GM12891 (cell line): ENCODE measurements at places on chromosomes 11 and 22.

GRCh38 chr11:123392844-123393243 is 37.2 kb upstream of the GRAMD1B start:
- no peak for DNase-seq

GRCh38 chr11:124760806-124761205 is 1.3 kb downstream of the ESAM start:
- DNase-seq: no peak

GRCh38 chr11:96595011-96595410 is 205.2 kb downstream of the JRKL start:
- no peak for DNase-seq

DNA sequence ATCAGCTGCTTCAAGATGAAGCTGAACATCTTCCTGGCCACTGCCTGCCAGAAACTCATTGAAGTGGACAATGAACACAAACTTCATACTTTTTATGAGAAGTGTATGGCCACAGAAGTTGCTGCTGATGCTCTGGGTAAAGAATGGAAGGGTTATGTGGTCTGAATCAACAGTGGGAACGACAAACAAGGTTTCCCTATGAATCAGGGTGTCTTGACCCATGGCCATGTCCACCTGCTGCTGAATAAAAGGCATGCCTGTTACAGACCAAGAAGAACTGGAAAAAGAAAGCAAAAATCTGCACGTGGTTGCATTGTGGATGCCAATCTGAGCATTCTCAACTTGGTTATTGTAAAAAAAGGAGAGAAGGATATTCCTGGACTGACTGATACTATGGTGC is 22.2 kb upstream of the BIRC3 start:
- DNase-seq: no peak

- DNase-seq: no peak
Measured at GRCh38 chr11:73894725-73895335, 18.0 kb downstream of the PAAF1 start.

GRCh38 chr11:37942081-37942480 is 1344.0 kb upstream of the RAG2 start:
- DNase-seq: no peak

- DNase-seq: peak; percentile 89
Measured at GRCh38 chr11:75562048-75562835, at the start of gene SERPINH1. Gene SERPINH1, plus strand, starts transcription at chr11:75562253. Its CDS starts 4,097 bp downstream, at chr11:75566350.

DNA sequence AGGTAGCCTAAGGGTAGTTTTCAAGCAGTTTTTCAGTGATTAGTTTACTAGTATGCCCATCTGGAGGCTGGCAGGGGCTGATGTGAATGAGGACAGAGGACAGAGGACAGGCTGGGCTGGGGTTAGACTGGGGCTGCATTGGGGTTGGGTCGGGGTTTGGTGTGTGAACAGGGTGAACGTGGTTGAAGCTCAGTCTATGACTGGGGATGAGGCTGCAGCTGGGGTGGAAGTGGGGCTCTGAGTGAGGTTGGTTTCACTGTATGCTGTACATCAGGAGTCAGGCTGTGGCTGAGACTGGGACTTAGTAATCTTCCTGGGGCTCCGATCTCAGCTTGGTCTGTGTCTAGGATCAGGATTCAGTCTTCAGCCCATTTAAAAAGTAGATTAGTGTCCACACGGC is 451 bp downstream of the OR51E1 start:
- DNase-seq: no peak

GRCh38 chr22:46113910-46114517 is 36.3 kb upstream of the PPARA start:
- no peak for DNase-seq

DNA sequence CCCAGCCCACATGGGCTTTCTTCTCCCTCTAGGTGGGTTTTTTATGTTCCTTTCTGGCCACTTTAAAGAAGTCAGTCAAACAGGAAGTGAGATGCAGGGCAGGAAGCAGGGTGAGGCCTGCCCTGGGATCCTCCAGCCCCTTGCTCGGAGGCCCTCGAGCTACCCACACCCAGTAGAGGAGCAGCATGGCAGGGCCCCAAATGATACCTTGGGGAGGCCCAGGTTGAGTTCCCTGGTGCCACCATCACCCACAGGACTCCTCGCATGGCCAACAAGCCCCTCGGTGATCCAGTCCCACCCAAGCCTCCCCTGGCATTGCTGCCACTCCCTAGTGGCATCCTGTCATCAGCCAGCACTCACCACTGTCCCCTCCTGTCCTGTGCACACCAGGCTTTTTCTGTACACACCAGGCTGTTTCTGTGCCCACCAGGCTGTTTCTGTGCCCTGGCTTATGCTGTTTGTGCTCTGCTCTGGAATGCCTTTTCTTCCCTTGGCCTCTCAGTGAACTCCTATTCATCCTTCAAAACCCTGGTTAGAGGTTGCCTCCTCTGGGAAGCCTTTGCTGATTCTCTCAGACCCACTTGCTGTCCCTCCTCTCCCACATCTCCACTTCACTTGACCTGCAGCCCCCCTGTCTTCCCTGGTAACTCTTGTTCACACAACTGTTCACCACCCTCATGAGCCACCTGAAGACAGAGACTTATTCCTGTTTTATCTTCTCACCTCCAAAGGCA is 3.1 kb upstream of the PTGDR2 start:
- no peak for DNase-seq

- no peak for DNase-seq
Measured at GRCh38 chr11:114166897-114167323, 107.4 kb downstream of the ZBTB16 start.

DNA sequence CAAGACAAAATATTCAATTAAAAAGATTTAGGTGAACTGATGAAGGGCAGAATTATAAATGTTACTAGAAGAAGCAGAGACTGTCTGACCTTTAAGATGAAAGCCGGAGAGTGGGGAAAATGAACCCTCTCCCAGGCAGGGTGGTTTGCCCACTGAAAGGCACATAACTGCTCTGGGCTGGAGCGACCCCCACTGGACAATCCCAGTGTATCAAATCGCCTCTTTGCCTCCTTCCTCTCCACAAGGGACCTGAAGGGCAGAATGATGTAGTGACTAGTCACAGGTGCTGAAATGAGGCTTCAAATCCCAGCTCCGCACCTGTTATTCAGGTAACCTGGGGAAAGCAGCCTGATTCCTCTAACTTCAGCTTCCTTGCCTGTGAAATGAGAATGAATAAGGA is 69.0 kb downstream of the EFCAB6 start:
- no peak for DNase-seq

DNA sequence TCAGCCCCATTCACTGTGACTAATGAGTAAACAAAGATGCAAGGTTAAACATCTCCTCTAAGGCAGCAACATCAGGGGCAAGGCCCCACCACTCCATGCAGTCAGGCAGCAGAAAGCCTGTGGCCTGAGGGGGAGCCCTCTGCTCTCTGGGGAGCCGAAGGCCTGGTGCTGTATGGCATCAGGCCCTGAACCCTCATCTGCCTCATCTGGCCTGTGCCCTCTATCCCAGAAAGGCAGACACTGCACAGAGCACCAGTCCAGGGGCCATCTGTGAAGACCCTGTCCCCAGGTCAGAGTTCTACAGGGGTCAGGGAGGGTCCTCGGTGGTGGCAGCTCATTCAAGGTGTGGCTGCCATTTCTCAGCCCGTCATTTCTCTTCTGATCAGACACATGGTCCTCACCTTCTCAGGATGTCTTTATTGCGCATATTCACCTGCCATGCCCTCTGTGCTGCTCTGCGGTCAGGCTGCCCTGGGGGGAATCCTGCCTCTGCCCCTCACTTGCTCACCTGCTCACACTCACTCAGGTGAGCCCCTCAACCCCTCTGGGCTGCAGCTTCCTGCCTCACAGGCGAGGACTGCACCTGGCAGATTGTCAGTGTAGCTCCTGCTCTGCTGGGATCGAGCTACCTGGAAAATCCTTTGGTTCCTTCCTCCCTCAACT is 103.1 kb upstream of the PITPNB start:
- no peak for DNase-seq

- DNase-seq: no peak
Measured at GRCh38 chr11:61959678-61960077, 7.8 kb downstream of the FTH1 start.

GRCh38 chr11:128598506-128599150 is 11.3 kb upstream of the ETS1 start:
- no peak for DNase-seq

DNA sequence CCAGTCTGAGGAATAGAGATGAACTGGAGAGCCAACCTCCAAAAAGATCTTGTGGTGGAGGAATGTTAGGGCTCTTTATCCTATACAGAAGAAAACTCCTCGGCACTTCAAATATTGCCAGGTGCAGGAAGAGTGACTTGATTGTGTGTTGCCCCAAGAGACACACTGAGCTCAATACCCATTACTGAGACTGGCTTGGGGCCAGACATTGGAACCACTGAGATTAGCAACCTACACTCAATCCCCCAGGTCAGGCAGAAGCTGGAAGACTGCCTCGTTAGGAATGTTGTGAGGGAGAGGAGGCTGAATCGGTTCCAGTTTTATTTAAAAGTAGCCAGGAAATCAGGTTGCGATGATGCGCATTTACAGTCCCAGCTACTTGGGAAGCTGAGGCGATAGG is 2.4 kb upstream of the SGSM3 start:
- DNase-seq: no peak

- DNase-seq: no peak
Measured at GRCh38 chr22:23581260-23581650, 1.2 kb upstream of the IGLL1 start.

GRCh38 chr22:39230261-39231196 is 14.3 kb downstream of the PDGFB start:
- DNase-seq: no peak

DNA sequence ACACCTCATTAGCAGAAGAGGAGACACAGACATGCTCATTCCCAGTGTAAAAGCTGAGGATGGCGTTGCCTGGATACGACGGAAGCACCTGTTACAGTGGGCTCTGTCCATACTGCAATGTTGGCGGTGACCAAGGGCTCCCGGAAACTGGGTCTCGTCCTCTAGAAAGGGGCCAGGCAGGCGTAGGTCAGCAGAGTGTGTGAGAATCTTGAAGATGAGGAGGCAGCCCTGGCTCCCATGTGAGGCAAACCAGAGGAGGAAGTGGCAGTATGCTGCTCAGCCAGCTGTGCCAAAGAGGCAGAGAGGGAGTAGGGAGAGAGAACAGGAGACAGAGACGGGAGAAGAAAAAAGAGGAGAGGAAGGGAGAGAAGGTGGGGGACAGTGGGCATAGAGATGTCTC is 10.3 kb downstream of the LTO1 start:
- no peak for DNase-seq

DNA sequence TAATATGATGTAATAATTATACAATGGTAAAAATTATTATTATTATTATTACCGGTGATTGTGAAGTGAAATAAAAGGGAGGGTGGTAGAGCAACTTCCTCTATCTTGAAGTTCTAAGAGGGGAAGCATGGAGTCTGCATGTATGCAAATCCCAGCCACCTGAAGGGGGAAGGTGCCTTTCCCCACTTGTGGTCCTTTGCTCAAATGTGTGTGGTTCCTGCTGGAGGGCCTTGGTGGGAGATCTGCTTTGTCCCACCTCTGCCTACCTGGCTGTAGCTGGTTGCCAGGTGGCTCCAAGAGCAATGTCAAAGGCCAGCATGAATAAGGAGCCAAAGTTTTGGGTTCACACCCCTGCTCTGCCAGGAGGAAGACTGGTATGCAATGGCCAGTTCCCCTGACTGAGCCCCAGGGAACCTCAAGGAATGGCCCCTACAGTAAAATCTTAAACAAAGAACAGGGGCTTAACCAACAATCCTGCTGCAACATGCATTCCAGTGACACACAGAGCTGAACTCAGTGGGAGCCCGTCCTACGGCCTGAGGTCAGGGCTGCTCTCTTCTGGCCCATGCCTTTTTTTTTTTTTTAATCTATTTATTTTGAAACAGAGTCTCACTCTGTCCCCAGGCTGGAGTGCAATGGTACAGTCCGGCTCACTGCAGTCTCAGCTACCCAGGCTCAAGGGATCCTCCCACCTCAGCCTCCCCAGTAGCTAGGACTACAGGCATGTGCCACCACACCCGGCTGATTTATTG is 8.5 kb downstream of the TMEM132A start:
- no peak for DNase-seq

DNA sequence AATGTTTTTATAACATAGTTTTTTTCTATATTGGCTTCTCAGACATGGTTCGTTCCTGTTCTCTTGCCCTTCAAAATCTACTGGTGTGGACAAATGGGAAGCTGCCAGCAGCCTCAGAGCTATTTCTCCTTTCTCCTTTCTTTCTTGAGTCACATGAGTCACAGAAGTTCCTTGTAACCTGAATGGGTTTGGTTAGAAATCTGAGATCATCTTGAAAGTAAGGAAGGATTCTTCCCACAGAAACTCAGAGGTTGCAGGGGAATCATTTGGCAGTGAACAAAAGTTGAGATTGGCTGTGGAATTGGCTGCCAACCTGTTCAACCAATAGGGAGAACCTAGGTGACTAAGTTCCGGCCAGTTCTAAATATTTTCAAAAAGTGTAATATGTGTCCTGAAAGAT is 12.5 kb downstream of the PLET1 start:
- no peak for DNase-seq

DNA sequence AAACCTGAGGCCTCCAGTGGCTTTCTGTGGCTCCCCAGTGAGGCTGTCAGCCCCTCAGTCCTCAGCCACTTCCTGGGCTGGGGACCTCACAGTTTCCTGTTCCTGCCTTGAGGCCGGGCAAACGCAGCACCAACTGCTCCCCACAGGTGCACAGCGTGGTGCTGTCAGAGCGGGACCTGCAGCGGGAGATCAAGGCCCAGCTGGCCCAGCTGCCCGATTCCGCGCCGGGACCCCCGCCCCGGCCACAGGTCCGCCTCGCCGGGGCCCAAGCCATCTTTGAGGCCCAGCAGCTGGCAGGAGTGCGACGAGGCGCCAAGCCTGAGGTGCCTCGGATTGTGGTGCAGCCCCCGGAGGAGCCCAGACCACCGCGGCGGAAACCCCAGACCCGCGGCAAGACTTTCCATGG is 5.4 kb downstream of the TBC1D10C start:
- peak; percentile 91 for DNase-seq

DNA sequence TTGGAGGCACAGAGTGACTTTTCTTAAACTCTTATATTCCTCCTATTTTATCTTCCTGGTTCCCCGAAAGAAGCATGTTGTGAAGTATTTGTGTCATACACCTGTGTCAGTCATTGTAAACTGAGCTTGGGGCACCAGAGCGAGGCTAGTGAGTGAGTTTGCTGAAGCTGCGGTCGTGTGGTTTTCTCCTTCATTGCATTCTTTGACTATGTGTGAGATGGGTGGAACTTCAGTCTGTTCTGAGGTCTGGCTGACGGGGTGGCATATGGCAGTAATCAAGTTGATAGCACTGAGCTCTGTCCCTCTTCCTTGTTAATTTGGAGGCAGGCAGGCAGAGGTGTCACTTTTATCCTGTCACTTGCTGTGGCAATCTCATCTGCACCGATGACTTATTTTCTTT is 4.2 kb downstream of the VPS26B start:
- peak; percentile 51 for DNase-seq
